ENCODE measurements at places on chromosomes 11 and 22.

- DNase-seq = no peak
These were observed 182.3 kb downstream of the BLID start for GRCh38 chr11:121933694-121934093.

GRCh38 chr22:44677353-44677840 lies 24.6 kb upstream of the PRR5 start:
- DNase-seq = no peak

DNA sequence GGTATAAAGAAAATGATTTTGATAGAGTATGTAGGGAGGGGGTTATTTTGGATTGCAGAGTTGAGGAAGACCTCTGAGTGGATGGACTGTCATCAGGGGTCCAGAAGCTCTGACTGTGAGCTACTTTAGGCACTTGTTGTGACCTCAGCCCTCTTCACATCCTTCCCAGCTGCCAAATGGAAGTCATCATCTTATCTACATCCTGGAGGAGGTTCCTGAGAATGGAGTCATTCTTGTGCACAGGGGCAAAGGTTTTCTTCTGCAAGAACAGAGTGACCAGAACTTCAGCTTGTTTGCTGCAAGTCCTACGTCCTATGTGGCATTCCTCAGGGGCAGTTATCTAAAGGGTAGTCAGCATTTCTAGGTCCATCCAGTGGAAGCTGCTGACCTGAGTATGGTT lies 393.8 kb downstream of the AASDHPPT start:
- DNase-seq = no peak

GRCh38 chr11:65077451-65077850 lies 6.4 kb downstream of the CDCA5 start:
- no peak for DNase-seq

DNA sequence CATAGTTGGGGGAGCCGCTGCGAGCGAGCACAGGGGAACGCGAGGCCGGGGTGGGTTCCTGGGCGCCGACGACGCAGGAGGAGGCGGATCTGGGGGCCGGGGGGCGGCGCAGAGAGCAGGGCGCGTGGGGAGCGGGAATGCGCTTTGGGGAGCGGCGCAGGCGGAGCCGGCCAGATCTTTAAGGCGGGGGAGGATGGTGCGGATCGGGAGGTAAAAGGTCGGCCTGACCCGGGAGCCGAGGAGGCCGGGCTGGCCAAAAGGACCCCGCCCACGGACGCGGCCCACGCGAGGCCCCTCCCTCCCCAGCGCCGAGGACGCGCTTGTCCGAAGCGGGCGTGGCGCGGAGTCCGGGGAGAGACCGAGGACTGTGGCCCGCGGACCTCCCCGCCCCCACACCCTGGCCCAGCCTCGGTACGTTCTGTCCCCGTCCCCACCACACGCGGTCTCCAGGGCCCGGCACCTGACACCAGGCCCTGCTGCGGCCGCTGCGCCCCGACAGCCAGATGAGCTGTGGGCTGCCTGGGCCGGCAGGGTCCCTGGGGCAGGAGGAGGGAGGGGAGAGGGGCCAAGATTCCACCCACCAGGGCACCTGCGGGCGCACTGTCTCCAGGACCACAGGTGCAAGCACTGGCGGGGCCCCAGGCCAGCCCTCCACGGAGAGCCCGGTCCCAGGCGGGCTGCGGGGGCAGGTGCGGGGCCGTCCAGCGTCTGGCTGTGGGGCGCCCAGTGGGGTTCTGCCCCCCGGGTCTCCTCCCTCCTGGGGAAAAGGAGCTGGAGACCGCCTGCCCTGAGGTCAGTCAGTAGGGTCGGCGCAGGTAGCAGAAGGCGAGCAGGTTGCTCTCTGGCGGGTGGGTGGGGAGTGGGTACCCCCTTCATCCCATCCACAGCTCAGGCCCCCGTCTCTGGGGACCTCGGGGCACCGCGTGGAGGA lies 10.9 kb downstream of the PIM3 start:
- no peak for DNase-seq

DNA sequence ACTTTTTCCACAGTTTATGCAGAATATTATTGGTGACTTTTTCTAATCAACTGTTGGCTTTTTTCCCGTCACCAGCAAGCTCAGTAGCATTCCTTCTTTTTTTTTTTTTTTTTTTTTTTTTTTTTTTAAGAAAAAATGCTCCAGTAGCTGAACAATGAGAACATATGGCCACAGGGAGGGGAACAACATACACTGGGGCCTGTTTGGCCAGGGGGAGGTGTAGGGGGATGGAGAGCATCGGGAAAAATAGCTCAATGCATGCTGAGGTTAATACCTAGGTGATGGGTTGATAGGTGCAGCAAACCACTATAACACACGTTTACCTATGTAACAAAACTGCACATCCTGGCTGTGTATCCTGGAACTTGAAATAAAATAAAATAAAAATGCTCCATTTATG lies 82.5 kb downstream of the ARHGAP42 start:
- no peak for DNase-seq

DNA sequence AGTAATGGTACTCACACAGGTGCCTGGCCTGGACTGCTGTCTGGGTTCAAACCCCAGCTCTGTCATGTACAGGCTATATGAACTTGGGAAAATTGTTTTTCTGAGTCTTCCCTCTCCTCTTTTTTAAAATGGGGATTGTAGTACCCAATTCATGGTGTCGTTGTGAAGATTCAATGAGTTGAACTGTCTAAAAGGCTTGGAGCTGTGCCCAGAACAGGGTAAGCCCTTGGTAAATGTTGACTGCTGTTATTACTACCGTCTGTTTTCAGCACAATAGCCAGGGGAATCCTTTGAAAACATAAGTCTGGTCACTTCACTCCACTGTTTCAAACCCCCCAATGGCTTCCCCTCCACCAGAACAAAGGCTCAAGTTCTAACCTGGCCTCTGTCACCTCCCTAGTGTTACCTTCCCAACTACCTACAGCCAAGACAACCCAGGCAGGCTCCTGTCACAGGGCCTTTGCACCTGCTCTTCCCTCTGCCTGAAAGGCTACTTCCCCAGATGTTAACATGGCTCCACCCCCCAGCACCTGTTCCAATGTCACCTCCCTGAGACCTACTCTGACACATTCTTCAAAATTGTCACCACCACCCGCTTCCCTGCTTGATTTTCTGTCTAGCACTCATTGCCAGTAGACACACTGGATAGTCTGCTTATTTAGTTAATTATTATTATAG lies 152.8 kb downstream of the CHST1 start:
- no peak for DNase-seq

- DNase-seq = no peak
These were observed 7.2 kb downstream of the PPFIBP2 start for GRCh38 chr11:7520981-7521487.

- DNase-seq = no peak
These were observed 361.8 kb upstream of the LUZP2 start for GRCh38 chr11:24134879-24135589.

GRCh38 chr22:21446128-21446826 lies 20.9 kb upstream of the TMEM191C start:
- peak; percentile 3 for DNase-seq

GRCh38 chr11:41456269-41456668 lies 3.2 kb downstream of the LRRC4C start:
- no peak for DNase-seq

GRCh38 chr11:74941492-74941891 lies 7.4 kb downstream of the XRRA1 start:
- no peak for DNase-seq

DNA sequence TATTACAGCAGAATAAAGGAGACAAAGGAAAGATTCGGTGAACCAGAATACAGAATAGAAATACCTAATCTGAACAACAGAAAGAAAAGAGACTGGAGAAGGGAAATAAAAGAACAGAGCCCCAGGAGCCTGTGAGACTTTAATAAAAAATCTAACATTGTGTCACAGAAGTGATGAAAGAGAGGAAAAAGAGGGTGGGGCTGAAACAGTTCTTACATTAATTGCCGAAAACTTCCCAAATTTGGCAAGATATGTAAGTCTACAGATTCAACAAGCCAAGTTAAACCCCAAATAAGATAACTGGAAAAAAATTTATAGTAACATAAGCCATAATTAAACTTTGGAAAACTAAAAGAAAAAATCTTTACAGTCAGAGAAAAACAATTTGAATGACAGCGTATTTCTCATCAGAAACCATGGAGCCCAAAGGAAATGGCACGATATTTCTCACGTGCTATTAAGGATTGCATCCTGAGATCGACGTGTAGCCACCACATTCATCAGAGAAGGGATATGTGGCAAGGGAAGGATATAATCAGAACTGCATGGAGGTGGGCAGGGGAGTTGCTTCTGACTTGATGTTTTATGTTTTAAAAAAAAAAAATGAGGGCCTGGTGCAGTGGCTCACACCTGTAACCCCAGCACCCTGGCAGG lies 73.9 kb downstream of the SGSM3 start:
- DNase-seq = no peak

DNA sequence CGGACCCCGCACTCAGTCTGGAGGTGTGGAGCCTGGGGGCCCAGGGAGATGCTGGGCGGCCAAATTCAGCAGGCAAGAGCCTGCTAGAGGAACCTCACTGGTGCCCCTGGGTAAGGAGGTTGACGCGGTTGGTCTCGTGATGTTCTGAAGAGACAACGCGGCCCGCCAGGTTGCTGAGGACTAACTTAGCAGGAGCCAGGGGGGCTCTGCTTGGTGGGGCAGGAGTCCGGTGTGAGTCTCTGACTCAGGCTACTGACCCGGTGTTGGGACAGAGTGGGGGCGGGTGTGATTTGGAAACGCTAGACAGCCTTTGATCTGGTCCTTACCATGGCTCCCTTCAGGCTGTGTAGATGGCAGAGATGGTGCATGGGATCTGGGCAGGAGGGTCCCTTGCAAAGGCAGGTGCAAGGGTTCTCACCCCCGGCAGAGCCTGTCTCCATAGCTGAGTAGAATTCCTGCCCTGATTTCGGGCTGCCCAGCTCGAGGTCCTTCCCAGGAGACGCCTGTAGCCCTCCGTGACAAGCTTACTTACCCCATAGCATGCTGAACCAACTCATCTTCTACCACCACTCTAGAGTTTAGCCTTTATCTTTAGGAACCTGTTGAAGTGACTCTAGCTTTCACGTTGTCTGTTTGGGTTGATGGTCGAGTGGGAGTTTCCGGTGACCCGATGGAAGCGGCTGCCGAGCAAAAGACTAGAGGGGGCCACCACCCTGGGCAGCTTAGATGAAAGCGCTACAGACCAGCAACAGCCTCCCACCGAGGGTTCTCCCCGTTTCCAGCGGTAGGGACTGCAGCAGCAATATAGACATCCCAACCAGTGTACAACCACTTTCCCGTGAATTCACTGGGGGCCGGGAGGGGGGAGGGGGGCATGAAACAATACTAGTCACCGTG lies 38.4 kb downstream of the KCNC1 start:
- no peak for DNase-seq

DNA sequence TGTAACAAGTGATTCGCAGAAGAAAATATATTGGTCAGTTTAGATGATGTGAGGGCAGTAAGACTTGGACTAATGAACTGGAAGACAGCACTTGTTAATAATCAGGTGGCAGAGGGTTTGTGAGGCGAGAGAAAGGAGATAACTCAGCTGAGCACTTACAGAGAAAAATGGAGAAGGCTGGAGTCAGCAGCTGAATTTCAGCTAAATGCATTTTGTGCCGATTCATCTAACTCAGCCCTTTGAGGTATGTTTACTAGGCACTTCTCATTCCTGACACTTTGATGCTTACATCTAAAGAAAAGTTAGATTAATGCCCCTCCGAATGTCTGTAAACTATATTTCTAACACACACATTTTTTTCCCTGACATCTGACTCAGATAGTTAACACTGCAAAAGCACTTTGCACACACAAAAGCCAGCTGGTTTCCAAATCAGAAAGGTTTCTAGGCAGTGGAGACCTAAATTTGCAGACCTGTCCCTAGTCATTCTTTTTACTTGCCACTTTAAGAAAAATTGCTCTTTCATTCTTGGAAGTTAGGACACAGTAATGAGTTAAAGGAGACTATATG lies 859.5 kb upstream of the CCDC90B start:
- DNase-seq = no peak

GRCh38 chr11:130614591-130614990 lies 166.1 kb downstream of the ADAMTS15 start:
- DNase-seq = no peak

- no peak for DNase-seq
These were observed 137.1 kb downstream of the CSNK2A3 start for GRCh38 chr11:11215944-11216343.

GRCh38 chr22:41508770-41509170 lies 35.5 kb downstream of the POLR3H start:
- no peak for DNase-seq

DNA sequence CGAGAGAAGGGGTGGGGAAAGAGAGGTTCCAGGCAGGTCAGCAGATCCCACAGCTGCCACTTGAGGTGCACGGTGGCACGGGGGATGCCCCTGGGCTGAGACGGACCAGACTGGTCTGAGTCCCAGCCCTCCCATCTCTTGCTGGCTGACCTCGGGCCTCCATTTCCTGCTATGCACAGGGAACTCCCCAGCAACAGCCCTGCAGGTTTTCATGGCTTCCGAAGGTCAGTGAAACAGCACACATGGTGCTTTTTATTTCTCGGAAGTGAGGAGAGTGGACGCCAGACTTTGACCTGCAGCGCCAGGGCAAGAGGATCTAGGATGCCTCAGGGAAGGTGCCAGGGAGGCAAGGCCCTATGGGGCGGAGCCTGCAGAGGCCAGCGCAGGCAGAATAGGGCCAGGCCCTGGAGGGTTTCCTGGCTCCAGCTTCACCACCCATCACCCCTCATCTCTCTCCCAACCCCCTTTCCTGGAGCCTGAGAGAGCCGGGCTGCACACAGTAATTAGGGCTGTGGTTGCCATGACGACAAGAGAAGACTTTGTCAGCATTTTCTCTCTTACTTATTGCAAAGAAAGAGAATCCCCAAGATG lies 29.5 kb downstream of the SLC22A12 start:
- no peak for DNase-seq

DNA sequence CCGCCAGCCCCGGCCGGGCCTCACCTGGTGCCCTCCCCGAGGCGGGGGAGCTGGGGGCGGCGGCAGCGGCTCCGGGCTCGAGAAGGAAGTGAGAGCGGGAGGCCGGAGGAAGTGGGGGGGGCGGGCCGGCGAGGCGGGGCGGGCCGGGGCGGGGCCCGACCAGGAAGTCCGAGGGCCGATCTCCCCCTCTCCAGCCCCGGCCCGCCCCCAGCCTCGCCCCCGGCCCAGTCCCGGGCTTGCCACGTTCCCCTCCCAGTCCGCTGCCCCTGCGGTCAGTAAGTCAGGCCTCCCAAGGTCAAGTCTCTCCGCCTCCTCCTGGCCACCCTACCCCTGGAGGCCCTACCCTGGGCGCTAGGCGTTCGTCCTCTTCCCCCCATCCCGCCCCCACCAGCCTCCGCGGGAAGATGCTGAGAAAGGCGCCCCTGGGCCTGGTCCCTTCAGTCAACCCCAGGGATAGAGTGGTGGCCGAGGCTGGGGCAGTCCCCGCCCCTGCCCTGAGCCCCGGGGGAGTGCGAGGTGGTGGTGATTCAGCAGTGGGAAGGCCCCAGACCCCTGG lies at the start of gene RHOG:
Gene RHOG (minus strand): TSS at position 90 of the 556 bp plus-strand sequence. CDS start 12,821 bp downstream, outside the sequence.
- DNase-seq = no peak

DNA sequence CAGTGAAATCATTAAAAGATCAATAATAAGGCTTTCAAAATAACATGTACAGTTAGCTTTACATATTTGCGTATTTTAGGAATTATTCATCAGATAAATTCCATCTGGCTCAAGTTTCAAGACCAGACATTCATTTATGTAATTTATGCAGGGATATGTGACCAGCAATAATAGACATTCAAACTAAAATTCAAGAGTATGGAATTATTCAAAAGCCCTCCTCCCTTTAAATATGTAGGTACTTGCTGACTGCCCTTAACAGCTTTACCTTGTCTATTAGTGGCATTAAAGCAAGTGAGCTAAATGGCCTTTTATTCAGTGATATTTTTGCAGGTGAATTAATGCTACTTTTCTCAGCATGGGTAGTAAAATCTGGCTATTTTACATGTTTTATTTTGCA lies 126.1 kb downstream of the LRRC4C start:
- DNase-seq = no peak
